ENCODE measurements at places on chromosomes 7 and 10.

DNA sequence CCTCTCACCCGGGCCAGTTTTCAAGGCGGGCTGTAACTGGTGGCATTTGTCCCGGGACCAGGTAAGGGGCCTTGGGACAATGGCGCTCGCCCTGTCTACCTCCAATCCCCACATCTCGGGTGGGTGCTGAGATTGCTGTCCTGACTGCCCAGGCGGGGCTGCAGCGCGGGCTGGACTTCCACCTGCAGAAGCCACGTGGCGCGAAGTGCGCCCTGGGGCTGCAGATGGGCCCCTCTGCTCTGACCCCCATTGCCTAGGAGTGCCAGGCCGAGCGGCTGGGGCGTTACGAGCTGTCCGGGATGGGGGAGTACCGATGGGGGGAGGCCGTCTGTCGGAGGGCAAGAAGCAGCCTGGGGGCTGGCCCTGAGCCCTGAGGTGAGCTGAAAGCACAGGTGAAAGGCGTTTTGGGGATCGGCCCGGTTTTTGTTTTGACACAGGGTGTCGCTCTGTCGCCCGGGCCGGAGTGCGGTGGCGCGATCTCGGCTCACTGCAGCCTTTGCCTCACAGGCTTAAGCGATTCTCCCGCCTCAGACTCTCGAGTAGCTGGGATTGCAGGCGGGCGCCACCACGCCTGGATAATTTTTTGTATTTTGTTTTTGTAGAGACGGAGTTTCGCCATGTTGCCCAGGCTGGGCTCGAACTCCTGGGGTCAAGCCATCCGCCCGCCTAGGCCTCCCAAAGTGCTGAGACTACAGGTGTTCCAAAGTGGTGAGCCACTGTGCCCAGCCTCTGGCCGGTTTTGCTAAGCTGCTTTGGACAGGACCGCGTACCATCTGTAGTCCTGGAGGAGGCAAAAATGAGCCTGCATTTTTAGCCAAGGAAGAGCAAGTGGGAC is at the start of gene SFXN2:
SFXN2 (plus strand) TSS at position 16 of the 835 bp plus-strand sequence. CDS start 12,001 bp downstream, outside the sequence.
- no peak for DNase-seq

DNA sequence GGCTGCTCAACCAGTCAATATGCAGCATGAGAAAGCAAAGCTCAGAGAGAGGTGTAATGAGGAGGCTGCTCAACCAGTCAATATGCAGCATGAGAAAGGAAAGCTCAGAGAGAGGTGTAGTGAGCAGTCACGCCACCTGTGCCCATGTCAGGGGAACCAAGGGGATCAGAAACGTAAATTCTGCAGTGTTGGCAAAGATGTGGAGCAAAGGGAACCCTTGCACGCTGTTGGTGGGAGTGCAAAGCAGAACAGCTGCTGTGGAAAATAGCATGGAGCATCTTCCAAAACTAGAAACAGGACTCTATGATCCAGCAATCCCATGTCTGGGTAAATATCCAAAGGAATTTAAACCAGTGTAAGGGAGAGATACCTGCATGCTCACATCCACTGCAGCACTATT is 194.9 kb downstream of the DIP2C start:
- DNase-seq: no peak

GRCh38 chr7:105902325-105902911 is 26.0 kb upstream of the ATXN7L1 start:
- no peak for DNase-seq

DNA sequence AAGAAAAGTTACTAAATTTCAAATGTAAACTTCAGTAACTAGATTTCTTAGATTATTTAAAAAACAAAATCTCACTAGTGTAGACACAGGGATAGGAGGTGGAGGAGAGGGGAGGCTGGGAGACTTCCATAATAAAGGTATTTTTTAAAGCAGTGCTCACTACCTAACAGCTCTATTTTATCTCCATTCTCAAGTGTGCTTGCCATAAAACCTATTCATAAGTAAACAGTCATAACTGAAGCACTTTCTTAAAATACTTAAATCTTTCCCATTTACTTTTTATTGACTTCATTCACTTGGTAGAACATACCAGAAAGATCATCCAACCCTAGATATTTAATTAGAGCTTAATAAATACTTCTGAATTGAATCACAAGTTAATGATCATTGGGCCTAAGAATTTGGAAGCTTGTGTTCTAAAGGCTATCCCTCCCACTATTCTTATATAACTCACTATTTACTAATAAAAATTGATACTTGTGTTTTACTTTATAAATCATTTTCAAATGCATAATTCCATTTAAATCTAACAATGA is 107.4 kb downstream of the SNX13 start:
- DNase-seq: no peak

GRCh38 chr7:112211348-112211907 is 4.9 kb downstream of the ZNF277 start:
- no peak for DNase-seq

DNA sequence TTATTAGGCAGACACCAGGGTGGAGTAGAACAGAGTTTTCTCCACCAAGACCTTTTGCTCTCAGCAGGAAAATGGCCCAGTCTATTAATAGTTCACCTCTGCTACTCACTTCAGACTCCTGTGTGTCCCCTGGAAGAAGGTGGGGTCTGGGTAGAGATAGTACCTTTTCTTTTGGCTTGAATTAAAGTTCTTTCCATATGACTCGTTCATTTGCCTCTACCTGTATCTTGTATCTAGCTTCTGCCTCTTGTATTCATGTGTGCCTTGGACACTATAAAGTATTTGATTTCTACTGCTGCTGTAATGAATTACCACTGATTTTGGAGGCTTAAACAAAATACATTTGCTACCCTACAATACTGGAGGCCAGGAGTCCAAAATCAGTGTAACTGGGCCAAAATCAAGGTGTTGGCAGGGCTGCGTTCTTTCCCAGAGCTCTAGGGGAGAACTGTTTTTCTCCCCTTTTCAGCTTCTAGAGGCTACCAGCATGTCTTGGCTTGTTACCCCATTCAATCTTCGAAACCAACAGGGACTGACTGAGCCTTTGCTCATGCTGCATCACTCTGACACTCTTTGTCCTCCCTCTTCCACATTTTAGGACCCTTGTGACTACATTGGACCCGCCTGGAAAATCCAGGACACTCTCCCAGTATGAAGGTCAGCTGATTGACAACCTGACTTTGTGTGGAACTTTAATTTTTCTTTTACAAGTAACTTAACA is 155.6 kb upstream of the PRSS58 start:
- DNase-seq: no peak

DNA sequence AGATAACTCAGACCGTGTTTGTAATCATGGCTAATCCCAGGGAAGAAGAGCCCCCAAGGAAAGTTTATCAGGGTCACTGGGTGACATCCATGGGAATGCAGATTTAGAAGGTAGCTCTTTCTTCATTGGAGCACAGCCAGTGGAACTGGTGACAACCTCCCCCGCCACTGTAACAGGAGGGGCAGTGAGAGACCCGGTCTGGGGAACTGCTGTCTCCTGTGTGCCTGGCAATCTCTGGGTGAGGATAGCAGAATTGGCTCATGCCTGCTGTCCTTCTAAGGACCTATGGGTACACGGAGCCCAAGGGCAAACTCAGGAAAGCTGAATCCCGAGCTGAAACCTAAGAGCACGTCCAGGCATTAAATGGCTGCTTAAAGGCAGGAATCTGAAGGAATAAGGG is 341.6 kb downstream of the ABCA13 start:
- no peak for DNase-seq

- no peak for DNase-seq
Observed at GRCh38 chr7:43306404-43306803, 194.0 kb downstream of the HECW1 start.

GRCh38 chr7:108614896-108615295 is 45.2 kb downstream of the DNAJB9 start:
- DNase-seq: no peak

GRCh38 chr10:107585630-107586029 is 421.1 kb upstream of the SORCS1 start:
- DNase-seq: no peak

DNA sequence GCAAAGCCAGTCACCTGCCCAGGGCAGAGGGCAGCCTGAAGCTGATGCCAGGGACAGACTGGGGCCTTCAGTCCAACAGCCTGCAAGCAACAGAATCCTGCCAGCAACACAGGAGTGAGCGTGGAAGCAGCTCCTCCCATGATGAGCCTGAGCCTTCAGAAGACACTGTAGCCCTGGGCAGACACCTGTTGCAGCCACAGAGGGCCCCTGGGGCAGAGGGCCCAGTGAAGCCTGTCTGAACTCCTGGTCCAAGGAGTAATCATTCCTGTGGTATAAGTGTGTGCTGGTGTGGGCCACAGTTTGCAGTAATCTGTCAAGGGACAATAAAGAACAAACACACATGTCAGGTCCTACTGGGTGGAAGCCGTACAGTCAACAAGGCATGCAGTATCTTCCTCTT is 2.9 kb upstream of the PFKP start:
- no peak for DNase-seq

DNA sequence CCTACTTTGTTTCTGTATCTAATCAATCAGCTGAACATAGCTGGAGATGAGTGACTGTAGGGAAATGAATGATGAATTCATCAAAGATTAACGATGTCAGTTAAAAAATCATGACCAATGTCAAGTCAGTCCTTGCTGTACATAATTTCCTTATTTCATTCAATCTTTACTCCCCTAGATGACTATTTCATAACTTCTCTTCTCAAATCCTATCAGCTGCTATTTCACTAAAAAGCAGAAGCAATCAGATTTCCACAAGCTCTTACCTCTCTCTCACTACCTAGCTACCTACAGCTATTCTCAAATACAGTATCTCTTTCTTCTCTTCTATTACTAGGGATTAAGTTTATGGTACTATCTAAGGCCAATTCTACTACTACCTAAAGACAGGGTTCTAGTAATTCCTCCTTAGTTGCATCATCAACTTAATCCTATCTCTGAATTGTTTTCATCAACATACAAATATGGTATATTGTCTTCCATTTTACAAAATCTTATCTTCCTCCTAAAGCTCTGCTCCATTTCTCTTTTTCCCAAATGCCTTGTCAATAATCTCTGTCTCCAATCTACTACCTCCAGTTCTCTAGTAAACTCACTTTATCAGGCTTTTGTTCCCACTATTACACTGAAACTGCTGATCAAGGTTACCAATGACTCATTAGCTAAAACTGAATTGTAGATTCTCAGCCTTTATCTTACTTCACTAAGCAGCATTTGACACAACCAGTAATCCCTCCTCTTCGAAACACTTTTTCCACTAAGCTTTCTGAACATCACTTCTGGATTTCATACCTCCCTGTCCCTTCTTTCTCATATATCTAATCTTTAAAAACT is 28.4 kb downstream of the JMJD1C start:
- DNase-seq: peak; percentile 58
